ENCODE measurements at places on chromosomes 2 and 18.

- no peak for DNase-seq
Observed at GRCh38 chr2:64750001-64750816, 96.5 kb upstream of the SERTAD2 start.

GRCh38 chr2:182821182-182821581, 45.3 kb downstream of the FRZB start:
- no peak for DNase-seq

DNA sequence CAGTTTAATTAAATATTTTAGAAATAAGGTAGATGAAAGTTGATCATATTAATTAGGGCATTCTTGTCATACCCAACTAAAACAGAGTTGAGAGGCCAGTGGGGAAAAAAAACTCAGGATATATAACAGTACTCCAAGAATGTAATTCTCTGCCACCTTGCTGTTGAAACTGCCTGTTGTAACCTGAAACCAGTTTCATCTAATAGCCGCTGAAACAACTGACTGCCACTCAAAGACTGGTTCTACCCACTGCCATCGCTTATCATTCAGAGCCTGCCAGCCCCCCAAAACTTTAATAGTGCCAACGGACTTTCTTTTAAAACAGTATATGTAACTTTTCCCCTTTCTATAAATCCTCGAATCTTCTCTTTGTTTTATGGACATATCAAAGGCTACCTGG, 37.7 kb upstream of the FSIP2 start:
- DNase-seq: no peak

GRCh38 chr2:69221960-69222751, 164.9 kb downstream of the GFPT1 start:
- no peak for DNase-seq

- DNase-seq: no peak
Observed at GRCh38 chr2:105364436-105365139, 27.2 kb downstream of the C2orf49 start.

- no peak for DNase-seq
Observed at GRCh38 chr2:7022492-7023385, 105.5 kb downstream of the RNF144A start.

GRCh38 chr2:239460780-239461179, 60.0 kb upstream of the HDAC4 start:
- DNase-seq: no peak

GRCh38 chr2:190649798-190650390, 1.0 kb downstream of the NAB1 start:
- no peak for DNase-seq

DNA sequence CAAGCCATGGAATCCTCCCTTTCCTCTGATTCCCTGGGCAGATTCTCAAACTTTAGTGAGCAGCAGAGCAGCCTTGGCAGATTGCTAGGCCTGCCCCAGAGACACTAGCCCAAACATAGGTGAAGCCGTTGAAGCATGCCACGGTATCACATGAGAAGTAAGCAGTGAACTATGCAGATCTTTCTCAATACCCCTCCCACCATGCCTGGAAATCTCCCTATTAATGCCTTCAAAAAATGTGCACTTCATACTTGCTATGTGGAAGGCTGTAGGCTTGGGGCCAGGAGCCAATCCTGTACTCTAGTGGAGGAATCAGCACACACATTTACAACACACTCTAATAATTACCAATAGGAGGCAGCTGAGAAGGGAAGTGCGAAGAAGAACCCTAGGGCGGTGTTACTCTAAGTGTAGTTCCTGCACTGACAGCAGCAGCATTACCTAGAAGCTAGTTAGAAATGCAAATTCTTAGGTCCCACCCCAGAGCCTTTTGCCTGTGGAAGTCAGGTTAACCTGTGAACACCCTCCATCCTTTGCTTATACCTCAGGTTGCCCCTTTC, 305.1 kb upstream of the SPRED2 start:
- DNase-seq: no peak

- no peak for DNase-seq
Observed at GRCh38 chr18:77528872-77529271, 279.2 kb downstream of the GALR1 start.

GRCh38 chr2:161118722-161119121, 41.5 kb upstream of the TANK start:
- no peak for DNase-seq

- DNase-seq: no peak
Observed at GRCh38 chr2:118371515-118371914, 283.2 kb downstream of the INSIG2 start.

DNA sequence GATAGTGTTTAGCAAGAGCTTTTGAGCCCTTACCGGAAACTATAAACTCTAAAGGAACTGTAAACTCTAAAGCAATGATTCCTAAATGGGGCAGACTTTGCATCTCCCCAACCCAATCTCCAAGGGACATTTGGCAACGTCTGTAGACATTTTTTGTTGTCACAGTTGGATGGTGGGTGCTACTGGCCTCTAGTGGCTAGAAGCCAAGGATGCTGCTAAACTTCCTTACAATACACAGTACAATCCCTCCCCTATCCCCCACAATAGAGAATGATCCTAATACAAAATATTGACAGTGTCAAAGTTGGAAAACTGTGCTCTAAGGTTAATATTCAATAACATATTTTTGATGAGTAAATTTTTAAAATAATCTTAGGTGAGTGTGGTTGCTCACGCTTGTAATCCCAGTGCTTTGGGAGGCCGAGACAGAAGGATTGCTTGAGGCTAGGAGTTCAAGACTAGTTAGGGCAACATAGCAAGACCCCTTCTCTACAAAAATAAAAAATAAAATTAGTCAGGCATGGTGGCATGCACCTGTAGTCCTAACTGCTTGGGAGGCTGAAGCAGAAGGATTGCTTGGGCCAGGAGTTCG, 66.7 kb downstream of the PTPN4 start:
- no peak for DNase-seq

- no peak for DNase-seq
Observed at GRCh38 chr18:63271881-63272299, 47.7 kb downstream of the BCL2 start.

DNA sequence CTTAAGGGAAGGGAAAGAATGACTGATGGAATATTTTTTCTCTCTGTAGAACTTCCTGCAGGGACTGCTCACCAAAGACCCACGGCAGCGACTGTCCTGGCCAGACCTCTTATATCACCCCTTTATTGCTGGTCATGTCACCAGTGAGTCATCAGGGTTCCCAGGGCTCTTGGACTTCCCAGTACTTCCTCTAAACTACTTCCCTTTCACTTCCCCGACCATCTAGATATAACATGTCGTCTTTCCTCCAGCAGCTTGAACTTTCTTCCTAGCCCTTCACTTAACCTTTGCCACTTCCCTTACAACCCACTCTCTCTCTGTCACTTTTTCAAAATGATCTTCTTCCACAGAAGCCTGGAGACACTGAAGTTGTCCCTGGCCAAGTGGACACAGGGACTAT, 7.2 kb downstream of the STK36 start:
- DNase-seq: no peak

DNA sequence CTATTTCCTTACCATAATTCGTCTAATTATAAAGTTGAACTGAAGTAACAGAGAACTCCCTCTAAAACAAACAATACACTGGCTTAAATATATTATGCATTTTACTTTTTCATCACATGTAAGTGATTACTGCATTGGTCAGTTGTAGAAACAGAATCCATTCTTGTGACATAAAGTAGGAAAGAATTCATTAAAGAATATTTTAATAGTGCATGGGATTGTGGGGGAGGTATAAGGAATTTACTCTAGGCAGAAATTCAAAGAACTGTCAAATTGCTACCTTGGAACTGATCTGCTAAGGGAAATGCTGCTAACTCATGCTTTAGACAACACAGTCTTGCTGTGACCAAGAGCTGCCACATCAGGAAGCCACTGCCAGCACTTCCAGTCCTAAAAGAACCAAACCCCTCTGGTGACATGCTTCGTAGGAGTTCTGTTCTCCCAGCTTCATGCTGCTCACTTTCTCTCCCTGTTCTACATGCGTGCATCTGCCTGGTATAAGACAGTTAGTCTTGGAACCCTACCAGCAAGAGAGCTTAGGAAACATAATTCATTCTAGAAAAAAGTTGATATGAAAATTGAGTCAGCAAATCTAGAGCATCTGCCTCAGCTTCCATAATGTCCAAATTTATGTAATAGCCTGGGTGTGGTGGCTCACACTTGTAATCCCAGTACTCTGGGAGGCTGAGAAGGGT, 1137.6 kb upstream of the NXPH2 start:
- DNase-seq: no peak

All from SIG-M5 (cell line).